Cardiac muscle cell (in vitro differentiated cells and primary cell): ENCODE measurements at places on chromosomes 5 and 9. TPM values are rescaled to one million over a fixed set of nuclear protein-coding genes. Genes with fewer than 3 reads are reported as not detected.

DNA sequence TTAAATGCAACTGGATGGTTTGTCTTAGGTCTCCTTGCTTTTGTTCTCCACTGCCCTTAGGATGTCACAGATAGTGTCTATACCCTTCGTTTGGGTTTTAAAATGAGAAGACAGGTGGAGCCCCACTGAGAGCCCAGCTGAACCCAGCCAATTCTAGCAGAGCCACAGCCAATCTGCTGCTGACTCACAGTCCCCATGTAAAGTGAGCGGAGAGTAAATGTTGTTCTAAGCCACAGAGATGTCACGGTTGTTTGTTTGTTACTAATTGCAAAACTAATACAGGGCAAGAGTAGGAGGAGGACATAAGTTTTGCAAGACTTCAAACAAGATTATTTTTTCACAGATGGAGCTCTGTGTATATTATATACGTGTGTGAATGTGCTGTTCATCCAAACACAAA lies 50.5 kb upstream of the AGXT2 start:
- H3K27ac ChIP-seq = no peak overlapping the region
- H3K4me1 ChIP-seq = no peaks in the 10 kb centered on the region
- no peak overlapping the region for H3K4me3 ChIP-seq
- H3K36me3 ChIP-seq = no peaks in the 10 kb centered on the region
- DNase-seq = no peak
- H3K27me3 ChIP-seq = no peaks in the 10 kb centered on the region

DNA sequence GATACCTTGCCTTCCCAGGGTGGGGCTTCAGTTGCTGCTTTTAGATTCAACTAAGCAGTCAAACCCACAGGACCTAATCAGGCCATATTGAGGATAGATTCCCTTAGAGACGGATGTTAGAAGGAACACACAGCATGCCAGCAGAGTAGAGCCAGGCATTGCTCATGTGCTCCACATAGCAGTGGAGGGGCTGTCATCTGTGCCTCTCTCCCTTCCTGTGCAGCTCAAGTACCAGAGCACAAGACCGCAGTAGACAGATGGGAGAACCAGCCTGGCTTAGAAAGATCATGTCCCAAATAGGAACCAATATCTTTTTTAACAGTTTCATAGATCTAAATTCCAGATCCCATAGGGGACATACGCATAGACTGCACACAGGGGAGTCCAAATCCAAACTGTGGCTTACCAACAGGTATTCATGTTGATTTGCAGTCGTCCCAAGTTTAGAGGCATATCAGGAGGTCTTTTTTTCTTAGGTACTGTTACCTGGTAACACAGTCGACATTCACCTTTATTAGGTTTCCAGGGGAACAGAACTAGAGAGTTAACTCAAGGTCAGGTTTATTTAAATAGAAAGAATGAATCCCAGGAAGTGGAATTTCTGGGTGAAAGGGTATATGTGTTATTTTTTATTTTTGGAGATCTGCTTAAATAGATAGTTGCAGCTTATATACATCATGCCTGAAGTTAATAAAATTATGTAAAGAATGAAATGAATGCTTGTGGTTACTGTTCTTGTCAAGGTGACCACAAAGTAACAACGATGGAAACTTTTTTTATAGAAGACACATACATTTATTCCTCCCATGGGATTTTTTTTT lies 43.5 kb upstream of the PCAT7 start:
- no peaks in the 10 kb centered on the region for H3K4me1 ChIP-seq
- no peaks in the 10 kb centered on the region for H3K27me3 ChIP-seq
- no peak overlapping the region for H3K4me3 ChIP-seq
- no peaks in the 10 kb centered on the region for H3K36me3 ChIP-seq
- DNase-seq = peak; percentile 22
- H3K27ac ChIP-seq = no peak overlapping the region

- H3K4me3 ChIP-seq = no peak overlapping the region
- no peaks in the 10 kb centered on the region for H3K36me3 ChIP-seq
- H3K27me3 ChIP-seq = no peaks in the 10 kb centered on the region
Observed at GRCh38 chr5:117568622-117569021, 994.0 kb upstream of the SEMA6A start.

PCDHGA4 gene
- 1.5 and 1.8 TPM in 2 replicates for total RNA-seq
